ENCODE measurements at places on chromosomes 3 and 15.

- DNase-seq, result no peak
Measured at GRCh38 chr3:133271539-133271938, 128.3 kb upstream of the BFSP2 start.

GRCh38 chr15:98743177-98743576 lies 94.8 kb downstream of the IGF1R start:
- no peak for DNase-seq

- DNase-seq, result no peak
Measured at GRCh38 chr15:52018244-52018643, 775 bp upstream of the MAPK6 start.

- no peak for DNase-seq
Measured at GRCh38 chr3:80550174-80550573, 782.4 kb upstream of the ROBO1 start.

DNA sequence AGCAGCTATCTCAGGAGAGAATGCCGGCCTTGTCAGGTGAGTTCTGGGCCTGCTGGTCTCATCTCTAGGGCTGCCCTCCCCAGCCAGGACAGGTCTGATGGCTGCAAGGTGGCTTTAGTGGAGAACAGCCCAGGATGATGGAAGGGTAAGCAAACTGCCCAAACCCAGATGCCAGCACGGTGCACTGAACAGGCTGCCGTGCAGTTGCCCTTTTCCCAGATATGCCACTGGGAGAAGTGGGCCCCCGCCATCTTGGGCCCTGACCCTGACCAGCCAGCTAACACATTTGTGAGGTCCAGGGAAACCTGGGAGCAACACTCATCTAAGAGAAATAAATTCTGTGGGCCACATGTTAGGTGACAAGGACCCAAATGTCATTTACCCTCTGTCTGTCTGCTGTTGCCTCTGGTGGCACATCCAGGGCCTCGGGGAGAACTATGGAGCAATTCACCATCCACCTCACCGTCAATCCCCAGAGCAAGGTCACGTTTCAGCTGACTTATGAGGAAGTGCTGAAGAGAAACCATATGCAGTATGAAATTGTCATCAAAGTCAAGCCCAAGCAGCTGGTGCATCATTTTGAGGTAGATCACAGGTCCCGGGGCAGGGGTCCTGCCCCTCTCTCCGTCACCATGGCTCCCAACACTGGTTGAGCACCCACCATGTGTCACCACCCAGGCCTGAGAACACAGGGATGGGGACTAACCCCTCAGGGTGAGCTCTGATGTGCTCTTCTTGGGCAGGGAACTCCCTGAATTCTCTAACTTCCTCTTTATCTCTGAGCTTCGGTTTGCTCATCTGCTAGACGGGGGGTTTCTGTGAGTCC lies 1.8 kb downstream of the ITIH1 start:
- DNase-seq, result no peak

DNA sequence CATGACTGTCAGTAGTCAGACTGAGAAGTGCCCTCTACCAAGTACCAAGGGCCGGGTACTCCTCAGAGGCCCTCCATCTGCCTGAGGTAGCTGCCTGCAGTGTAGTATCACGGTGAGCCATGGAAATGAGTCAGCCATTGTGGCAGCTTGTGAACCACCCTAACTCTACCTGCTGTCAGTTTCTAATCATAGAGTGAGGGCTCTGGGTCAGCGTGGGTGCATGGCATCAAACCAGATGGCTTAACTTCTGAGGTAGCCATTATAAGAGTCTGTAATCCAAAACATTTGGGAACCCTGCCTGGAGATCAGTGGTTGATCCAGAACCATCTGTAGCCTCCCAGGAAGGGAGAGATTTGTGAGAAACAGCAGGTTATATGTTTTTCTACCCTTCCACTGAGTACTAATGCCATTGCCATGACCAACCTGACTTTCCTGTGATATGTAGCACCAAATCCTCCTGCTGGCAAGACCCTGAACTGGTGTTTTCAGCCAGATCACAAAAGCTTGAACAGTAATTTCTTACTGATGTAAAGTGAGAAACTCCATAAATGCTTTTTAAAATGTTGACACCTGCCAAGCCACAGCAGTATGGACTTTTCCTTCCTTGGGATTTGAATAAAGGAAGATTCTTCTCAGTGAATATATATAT lies 38.9 kb downstream of the ABHD2 start:
- DNase-seq, result no peak

DNA sequence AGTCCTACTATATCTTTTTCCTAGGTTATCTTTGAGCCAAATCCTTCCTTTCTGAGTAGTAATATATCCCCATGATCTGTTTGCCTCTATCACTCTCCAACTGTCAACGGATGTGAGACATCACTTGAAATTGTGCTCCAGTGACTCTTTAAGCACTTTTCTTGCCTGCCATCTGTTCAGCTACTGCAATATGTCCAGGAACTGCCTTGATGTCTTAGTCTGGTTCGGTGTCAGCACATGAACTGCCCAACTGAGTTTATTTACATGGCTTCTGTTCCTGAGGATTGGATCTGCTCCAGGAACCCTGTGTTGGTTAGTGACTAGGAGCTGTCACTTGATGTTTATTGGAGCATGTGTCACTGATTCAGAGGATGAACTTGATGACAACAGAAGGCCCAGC lies 116.5 kb downstream of the SLC9A9 start:
- no peak for DNase-seq
